Smooth muscle cell of the pulmonary artery (primary cell): ENCODE measurements at places on chromosomes 5 and 9. TPM values are rescaled to one million over a fixed set of nuclear protein-coding genes. Genes with fewer than 3 reads are reported as not detected.

NSD1 gene
- 45.2 and 46.0 TPM in 2 replicates for total RNA-seq

SLC6A18 gene
- total RNA-seq = not detected in 2 replicates

CLINT1 gene
- total RNA-seq = 177 and 188 TPM in 2 replicates

PCDHGB6 gene
- 3.9 and 4.8 TPM in 2 replicates for total RNA-seq

CCDC183 gene
- total RNA-seq = 0.52 and 0.89 TPM in 2 replicates

PCDHGA7 gene
- total RNA-seq = 6.9 and 10.3 TPM in 2 replicates

PPIC gene
- total RNA-seq = 77.2 and 93.4 TPM in 2 replicates

CTXN3 gene
- total RNA-seq = not detected in 2 replicates

CMBL gene
- total RNA-seq = 19.8 and 20.2 TPM in 2 replicates

GABRP gene
- not detected in 2 replicates for total RNA-seq

RAD50 gene
- total RNA-seq = 28.2 and 29.7 TPM in 2 replicates

TPPP gene
- 0.33 and 0.43 TPM in 2 replicates for total RNA-seq

FBXO4 gene
- total RNA-seq = 7.4 and 7.9 TPM in 2 replicates

ZNF346 gene
- total RNA-seq = 14.3 and 14.7 TPM in 2 replicates

ZDHHC11B gene
- 0.07 TPM in 1 of 2 replicates, not detected in the other for total RNA-seq

OR13J1 gene
- not detected in 2 replicates for total RNA-seq

SPATA31A3 gene
- not detected in 2 replicates for total RNA-seq

RBM18 gene
- 9.9 and 12.6 TPM in 2 replicates for total RNA-seq

TMC1 gene
- total RNA-seq = 0.17 and 0.59 TPM in 2 replicates

FAM120A gene
- 138 and 186 TPM in 2 replicates for total RNA-seq

NMUR2 gene
- not detected in 2 replicates for total RNA-seq

FCN2 gene
- not detected in 2 replicates for total RNA-seq

GAPT gene
- not detected in 2 replicates for total RNA-seq

SLC6A19 gene
- not detected in 2 replicates for total RNA-seq

PLAC8L1 gene
- total RNA-seq = 0.20 and 0.52 TPM in 2 replicates

HTR4 gene
- 0.07 and 3.3 TPM in 2 replicates for total RNA-seq

KCNIP1 gene
- not detected in 2 replicates for total RNA-seq

OSMR gene
- total RNA-seq = 165 and 241 TPM in 2 replicates

PCDHGA2 gene
- total RNA-seq = 2.8 and 4.2 TPM in 2 replicates

WDR70 gene
- 23.9 and 25.4 TPM in 2 replicates for total RNA-seq

RAPGEF6 gene
- total RNA-seq = 19.0 and 19.2 TPM in 2 replicates

FABP6 gene
- not detected in 2 replicates for total RNA-seq

PCDHA12 gene
- total RNA-seq = 0.07 and 0.33 TPM in 2 replicates

LCN9 gene
- not detected in 2 replicates for total RNA-seq

KIF4B gene
- total RNA-seq = under 0.01 TPM in 1 of 2 replicates, not detected in the other

LCN1 gene
- 0.20 and 0.43 TPM in 2 replicates for total RNA-seq

PLK2 gene
- 298 and 487 TPM in 2 replicates for total RNA-seq

NCS1 gene
- total RNA-seq = 45.8 and 91.2 TPM in 2 replicates

PCDHGA11 gene
- total RNA-seq = 20.6 and 27.7 TPM in 2 replicates

AK8 gene
- 0.39 and 0.53 TPM in 2 replicates for total RNA-seq

CCNJL gene
- 0.52 and 1.4 TPM in 2 replicates for total RNA-seq

ZNF622 gene
- total RNA-seq = 34.8 and 36.6 TPM in 2 replicates

LRRC70 gene
- 0.89 and 1.0 TPM in 2 replicates for total RNA-seq

P4HA2 gene
- 483 and 725 TPM in 2 replicates for total RNA-seq

ZNF300 gene
- 3.3 and 3.9 TPM in 2 replicates for total RNA-seq

EDIL3 gene
- 324 and 430 TPM in 2 replicates for total RNA-seq
